Activated CD4-positive, alpha-beta T cell treated with anti-CD3 and anti-CD28 coated beads for 36 hours (primary cell): ENCODE measurements at places on chromosomes 11 and 22. TPM values are rescaled to one million over a fixed set of nuclear protein-coding genes. Genes with fewer than 3 reads are reported as not detected.

DNA sequence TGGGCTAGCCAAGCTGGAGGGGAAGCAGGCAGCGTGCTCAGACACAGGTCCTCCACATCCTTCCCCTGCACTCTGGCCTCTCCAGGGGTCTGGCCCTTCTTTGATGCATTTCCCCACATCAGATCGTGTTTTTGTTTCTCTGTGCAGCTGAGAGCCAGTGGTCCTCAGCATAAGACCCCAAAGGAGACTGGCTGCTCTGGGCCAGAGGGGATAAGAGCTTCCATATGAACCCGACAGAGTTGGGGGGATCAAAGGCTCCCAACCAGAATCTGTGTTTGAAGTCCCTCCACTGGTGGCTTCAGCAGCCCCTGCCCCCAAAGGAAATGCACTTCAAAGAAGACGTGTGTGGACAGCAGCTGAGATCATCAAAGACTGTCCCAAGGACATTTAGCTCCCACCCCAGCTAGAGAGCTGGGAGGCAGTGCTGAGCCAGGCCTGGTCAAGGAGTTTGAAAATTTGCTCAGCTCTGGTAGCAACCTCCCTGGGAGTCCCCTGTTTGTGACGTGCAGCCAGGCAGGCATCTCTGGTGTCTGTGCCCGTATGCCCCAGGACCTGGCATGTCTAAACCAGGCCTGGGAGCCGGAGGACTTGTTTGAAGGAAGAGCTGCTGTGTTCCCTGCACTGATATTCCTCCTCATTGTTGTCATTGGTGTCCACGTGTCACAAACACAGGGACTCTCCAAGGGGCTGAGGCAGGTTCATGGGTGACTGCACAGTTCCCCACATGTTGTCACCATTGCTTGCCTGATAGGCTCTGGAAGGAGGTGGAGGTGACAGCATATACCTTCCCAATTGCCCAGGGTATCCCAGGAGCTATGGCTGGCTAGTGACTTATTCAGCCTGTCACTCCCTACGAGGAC lies 99.0 kb downstream of the AMOTL1 start:
- H3K27me3 ChIP-seq = no peaks in the 10 kb centered on the region
- DNase-seq = no peak
- H3K36me3 ChIP-seq = no peaks in the 10 kb centered on the region
- no peak overlapping the region for H3K27ac ChIP-seq
- H3K4me3 ChIP-seq = no peak overlapping the region

- peak overlapping the region; percentile 79 for H3K4me3 ChIP-seq
- peaks cover 13% of the 10 kb centered on the region for H3K4me1 ChIP-seq
- H3K27me3 ChIP-seq = no peaks in the 10 kb centered on the region
Observed at GRCh38 chr11:795634-796564, 2.2 kb downstream of the SLC25A22 start.

DNA sequence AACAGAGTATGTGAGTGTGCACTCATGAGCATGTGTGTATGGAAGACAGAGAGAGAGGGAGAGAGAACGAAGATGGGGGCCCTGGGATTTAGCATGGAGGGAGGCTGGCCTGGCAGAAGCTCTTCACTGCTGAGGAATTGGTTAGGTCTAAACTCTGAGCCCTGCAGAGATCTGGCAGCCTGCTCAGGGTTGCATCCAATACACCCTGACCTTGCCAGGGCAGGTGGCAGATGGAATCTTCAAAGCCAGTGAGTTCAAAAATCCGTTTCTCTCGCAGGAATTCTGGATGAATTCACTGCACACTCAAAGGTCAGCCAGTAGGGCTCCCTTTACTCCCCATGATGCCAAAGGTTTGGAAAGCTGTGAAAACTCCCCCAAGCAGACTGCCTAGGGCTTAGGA lies 61.4 kb upstream of the OLFML1 start:
- peaks cover 12% of the 10 kb centered on the region for H3K4me1 ChIP-seq
- no peaks in the 10 kb centered on the region for H3K27me3 ChIP-seq
- H3K36me3 ChIP-seq = no peaks in the 10 kb centered on the region
- DNase-seq = no peak
- no peak overlapping the region for H3K27ac ChIP-seq

DNA sequence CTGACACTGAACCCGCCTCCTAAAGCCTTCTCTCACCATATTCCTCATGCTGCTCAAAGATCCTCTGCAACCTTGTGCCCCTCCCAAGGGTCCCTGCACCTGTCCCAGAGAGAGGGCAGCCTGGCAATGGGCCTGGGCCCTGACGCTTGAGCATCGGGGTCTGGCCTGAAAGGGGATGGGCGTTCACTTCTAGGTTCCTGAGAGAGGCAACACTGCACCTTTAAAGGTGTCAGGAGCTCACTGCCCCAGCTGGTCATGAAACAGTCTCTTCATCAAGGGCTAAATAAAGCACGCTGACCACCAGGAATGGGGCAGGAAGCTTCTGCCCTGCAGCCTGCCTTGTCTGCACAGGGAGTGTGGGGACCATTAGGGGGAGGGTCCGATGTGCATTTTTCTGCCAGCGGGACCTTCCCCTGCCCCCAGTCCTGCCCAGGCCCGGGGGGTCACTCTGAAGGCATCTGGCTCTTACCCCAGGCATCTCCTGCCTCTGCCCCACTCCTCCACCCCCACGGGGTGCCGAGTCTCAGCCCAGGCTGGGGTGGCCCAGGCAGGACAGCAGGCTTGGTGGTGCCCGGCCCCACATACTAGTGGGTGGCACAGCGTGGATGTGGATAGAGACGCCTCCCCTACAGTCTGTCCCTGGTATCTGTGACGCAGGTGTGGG lies 3.5 kb downstream of the C11orf21 start:
- H3K4me1 ChIP-seq = peaks cover 27% of the 10 kb centered on the region
- H3K27me3 ChIP-seq = no peaks in the 10 kb centered on the region
- no peak overlapping the region for H3K4me3 ChIP-seq
- H3K27ac ChIP-seq = no peak overlapping the region

- H3K27me3 ChIP-seq = peaks cover 23% of the 10 kb centered on the region
- H3K4me1 ChIP-seq = no peaks in the 10 kb centered on the region
- no peak overlapping the region for H3K27ac ChIP-seq
- peak; percentile 3 for DNase-seq
Observed at GRCh38 chr22:45884201-45885062, 92.5 kb downstream of the WNT7B start.

DNA sequence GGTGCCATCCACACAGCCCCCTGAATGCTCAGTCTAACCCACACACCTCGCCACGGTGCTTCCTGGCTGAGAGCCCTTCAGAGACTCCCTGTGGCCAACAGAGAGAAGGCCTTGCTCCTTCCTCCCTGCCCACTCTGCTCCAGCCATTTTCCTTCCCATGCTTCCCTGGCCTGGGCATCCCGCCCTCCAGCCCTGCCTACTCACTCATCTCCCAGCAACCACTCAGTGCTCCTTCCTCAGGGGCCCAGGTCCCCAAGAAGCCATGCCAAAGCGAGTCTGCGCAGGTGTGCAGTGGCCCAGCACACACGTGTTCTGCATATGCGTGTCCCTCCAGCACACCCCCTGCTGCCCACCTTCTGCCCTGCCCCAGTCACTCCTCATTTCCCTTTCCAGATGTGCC lies 56.4 kb downstream of the NECTIN1 start:
- H3K4me3 ChIP-seq = no peak overlapping the region
- H3K36me3 ChIP-seq = no peaks in the 10 kb centered on the region
- H3K27me3 ChIP-seq = no peaks in the 10 kb centered on the region
- peaks cover 11% of the 10 kb centered on the region for H3K4me1 ChIP-seq
- DNase-seq = no peak

- H3K27me3 ChIP-seq = no peaks in the 10 kb centered on the region
- no peak for DNase-seq
- H3K4me3 ChIP-seq = peak overlapping the region; percentile 89
- peaks cover 51% of the 10 kb centered on the region for H3K4me1 ChIP-seq
- no peaks in the 10 kb centered on the region for H3K36me3 ChIP-seq
- H3K27ac ChIP-seq = peak overlapping the region; percentile 99
Observed at GRCh38 chr22:37607935-37608476, 628 bp upstream of the GGA1 start.

TMEM45B gene
- 3.1 TPM for total RNA-seq

VPREB1 gene
- not detected for total RNA-seq

LRP4 gene
- total RNA-seq = 0.18 TPM

KCNJ5 gene
- total RNA-seq = not detected

IGLL5 gene
- not detected for total RNA-seq

BEST1 gene
- 0.37 TPM for total RNA-seq

PIWIL4 gene
- 0.37 TPM for total RNA-seq
